ENCODE measurements at places on chromosomes 7 and 10.

DNA sequence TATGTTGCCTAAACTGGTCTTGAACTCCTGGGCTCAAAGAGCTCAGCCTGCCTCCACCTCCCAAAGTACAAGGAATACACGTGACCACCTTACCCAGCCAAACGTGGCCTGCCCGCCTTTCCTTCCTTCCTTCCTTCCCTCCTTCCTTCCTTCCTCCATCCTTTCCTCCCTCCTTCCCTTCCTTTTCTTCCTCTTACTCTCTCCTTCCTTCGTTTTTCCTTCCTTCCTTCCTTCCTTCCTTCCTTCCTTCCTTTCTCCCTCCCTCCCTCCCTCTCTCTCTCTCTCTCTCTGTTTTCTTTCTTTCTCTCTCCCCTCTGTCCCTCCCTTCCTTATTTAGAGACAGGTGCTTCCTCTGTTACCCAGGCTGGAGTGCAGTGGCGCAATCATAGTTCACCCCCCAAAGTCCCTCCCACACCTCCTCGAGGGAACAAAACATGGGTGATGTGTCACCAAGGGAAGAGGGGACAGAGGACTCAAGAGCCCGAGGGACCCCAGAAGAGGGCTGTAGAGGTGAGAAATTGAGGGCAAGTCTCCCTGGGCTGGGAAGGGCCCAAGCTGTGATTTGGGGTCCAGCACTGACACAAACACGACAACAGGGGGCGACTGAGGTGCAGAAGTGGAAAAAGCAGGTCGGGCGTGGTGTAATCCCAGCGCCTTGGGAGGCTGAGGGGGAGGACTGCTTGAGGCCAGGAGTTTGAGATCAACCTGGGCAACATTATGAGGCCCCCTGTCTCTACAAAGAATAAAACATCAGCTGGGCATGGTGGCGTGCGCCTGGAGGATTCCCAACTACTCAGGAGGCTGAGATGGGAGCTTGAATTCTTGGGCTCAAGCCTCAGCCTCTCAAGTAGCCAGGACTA lies 28.1 kb downstream of the EPHB4 start:
- no peak for DNase-seq

DNA sequence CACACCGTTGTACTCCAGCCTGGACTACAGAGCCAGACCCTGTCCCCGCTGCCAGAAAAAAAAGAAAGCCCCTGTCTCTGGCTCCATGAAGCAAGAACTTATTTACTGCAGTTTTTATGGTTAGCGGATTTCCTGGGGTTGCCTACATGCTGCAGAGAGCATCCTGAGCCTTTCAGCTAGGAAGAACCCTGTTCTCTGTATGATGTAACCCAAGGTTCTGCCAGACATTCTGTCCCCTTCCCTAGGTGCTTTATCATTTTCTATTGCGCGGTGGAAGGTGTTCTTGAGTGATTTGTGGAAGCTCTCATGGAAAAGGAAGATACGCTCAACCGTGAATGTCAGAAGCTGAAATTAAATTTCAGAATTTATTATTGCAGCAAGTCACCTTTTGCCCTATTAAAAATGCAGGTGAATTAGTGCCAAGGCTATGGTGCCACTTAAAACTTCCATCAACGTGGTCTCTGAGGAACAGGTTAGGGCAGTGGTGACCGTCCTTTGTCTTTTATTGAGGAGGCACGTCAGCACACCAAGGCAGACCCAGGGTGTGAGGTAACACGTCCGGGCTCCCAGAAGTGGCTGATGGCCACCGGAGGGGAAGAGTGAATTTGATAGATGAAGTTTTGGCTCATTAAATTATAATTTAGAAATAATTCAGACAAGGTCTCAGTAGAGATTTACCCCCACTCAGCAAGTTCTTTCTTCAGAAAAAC lies 273.1 kb downstream of the PHTF2 start:
- DNase-seq = no peak

DNA sequence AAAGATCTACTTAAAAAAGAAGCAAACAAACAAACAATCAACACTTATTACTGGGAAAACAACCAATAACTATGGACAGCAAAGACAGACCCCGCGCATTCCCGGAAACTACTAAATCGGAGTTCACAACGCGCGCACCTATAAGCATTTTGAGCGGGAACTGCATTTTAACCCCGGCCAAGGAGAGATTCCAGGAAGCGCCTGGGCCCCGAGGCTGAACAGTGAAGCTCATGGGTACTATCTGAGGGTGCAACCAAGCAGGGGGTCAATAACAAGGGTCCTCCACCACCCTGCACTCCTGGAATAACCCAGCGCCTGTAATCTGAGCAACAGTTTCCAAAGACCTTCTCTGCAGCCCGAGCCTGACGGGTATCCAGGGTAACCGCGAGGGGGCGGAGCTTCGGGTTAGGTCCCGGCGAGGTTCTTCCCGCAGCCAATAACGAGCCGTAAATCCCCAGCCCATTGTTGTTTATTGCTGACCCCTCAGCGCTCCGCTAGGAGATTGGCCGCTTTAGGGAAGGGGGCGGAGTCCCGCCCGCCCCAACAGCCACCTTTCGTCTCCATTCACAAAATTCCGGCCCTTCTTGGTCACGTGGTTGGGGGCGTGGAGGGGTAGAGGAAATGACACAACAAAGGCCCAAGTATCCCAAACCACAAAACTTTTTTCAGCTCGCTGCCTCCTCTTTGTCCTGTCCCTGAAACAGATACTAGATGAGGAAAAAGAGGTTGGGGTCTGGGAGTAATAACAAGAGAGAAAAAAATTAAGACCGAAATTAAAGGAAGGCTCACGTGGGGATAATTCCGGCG lies 1.7 kb upstream of the ETV1 start:
- DNase-seq = peak; percentile 85

DNA sequence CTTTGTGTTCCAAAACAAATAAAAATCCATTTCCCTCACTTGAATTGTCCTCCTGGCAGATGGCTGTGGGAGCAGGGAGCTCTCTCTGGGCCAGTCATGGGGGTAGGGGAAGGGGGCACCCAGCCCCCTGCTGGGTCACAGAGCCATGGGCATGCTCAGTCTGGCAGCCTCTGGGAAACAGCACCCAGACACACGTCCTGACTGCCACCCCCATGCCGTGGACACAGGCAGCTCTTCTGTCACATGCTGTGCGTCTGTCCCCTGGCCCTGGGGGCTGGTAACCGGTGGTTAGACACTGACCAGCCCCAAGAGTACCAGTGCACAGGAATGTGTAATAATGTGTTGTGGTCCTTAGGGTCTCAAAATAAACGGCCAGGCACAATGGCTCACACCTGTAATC lies 47.0 kb downstream of the RASGEF1A start:
- DNase-seq = no peak

DNA sequence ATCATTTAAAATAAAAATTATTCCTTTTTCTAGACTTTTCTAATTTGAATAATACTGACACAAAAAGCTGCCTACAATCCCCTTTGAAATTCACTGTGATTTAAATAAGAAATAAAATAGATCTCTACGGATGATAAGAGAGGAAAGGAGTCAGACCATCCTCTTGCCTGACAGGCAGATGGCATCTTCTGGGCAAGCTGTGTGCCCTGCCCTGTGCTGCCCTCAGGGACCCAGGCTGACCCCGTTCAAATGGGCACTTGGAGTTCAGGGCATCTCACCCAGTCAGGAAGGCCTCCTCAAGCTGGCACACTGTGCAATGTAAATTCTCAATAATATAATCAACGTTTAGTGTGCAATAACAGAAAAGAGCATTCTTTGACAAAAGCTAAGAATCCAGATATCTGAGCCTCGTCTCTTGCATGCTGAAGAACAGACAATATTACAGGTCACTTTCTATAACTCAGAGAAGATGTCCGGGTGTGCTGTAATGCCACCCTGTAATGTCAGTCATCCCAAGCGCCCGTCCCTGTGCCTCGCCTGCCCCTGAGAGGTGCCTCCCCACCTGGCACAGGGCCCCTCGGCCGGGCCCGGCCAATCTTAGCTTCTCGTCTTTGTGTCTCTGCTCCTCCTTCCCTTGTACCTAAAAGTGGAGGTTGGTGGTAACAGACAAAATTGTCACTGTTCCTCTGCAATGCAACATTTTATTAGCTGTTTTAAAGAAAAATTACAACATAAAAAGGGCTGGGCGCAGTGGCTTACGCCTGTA lies 263.3 kb downstream of the COBL start:
- DNase-seq = no peak

- DNase-seq = no peak
These were observed 225.3 kb upstream of the ZMIZ1 start for GRCh38 chr10:78843495-78843894.

DNA sequence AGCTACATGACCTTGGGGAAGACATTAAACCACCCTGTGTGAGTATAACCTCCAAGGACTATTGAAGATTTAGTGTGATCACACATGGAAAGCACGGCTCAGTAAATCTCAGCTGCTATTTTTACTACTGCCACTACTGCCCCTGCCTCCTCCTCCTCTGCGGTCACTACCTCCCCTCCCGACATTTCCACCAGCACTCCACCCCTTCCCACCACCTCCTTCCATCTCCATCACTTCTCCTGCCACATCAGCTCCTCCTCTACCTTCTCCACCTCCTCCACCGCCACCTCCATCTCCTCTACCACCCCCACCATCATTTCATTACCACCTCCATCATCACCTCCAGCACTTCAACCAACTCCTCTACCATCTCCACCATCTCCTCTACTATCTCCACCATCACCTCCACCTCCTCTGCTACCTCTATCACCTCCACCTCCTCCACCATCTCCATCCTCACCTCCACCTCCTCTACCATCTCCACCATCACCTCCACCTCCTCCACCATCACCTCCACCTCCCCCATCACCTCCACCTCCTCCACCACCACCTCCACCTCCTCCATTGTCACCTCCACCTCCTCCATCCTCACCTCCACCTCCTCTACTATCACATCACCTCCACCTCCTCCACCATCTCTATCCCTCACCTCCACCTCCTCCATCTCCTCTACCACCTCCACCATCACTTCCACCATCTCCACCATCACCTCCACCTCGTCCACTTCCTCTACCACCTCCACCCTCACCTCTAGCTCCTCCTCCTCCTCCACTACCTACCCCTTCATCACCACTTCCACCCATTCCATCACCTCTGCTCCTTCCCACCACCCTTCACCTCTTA lies 69.4 kb downstream of the GRB10 start:
- no peak for DNase-seq

- no peak for DNase-seq
These were observed 19.4 kb upstream of the ARHGAP12 start for GRCh38 chr10:31948021-31948420.

GRCh38 chr7:143451122-143451521 lies 7.9 kb downstream of the TAS2R60 start:
- DNase-seq = no peak

DNA sequence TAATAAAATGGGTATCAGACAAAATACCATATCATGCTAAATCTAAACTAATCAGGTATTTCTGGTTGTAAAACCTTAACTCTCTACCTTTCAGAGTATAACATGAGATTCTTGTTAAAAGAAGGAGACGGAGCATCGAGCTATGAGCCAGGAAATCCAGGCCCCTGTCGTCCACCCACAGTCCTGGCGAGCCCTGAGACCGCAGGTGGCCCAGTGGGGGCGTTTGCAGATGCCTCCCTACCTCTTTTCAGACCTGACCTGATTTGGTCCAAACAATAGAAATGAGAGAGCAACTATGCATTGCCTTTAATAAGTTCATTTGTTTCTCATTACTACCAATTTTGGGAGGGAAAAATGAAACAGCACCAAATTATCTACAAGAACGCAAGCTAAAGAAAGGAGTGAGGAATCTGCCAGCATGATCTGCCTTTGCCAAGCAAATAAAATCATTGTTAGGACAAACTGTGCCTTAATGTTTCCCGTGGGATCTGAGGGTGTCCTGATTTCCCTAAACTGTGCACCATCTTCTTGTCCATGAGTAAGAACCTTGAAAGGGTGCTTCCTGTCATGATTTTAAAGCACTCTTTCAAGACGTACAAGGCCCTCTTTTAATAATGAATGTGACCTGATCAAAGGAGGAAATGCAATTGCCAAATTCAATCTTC lies 166.7 kb downstream of the TCERG1L start:
- DNase-seq = no peak

DNA sequence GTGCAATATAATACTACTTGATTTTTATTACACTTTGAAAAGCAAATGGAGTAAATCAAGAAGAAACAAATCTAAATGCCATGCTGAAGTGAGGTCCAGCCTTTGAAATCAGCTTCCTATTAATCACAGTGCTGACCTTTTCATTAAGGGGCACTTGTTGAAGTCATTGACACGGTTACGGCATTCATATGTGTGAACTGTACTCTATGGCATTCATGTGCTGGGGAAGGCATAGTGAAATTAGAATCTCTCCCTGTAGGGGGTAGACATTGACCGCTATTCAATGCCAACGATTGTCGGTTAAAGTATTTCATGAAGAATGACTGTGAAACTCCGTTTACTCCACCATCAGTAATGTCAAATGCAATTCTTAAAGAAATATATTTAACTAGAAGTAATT lies 296.1 kb upstream of the SEMA3A start:
- no peak for DNase-seq

- no peak for DNase-seq
These were observed 115.1 kb downstream of the PKD1L1 start for GRCh38 chr7:47833211-47833610.

DNA sequence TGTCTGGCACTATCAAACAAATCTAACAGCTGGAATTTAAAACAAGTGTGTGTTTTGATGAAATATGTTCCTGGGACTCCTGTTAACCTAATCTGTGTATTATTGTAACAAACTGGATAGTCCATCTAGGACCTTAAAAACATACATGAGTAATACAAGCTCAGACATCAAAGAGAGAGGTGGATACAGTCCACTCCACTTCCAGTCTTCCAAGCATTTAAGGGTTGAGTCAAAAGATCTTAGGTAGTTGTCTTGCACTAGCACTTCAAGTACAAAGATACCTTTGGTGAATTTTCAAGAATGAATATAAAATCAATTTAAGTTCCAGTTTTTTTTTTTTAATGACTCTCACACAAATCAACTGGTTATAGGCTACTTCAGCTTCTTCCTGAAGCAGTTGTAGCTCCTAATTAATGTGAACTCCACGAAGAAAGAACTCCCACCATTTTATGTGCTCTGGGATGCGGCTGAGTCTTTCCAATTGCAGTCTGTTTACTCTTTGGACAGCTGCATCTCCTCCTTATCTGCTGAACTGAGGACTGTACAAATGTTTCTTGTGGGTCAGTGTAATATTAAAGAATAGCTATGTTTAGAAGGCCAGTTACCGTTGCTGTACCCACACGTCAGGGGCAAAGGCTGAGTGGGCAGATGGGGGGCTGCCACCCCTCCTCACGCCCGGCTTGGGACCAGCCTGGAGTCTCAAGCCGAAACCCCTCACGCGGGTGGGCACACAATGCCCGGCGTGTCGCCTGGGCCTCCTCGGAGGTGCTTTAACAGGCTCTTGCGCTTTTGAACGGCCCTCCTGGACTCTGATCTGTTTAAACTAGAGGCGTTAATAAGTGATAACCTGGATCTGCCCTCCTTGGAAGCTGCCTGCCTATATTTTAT lies 2.9 kb upstream of the IGF2BP3 start:
- DNase-seq = no peak

- no peak for DNase-seq
These were observed 7.8 kb downstream of the GPER1 start for GRCh38 chr7:1095621-1096155.

GRCh38 chr10:88278912-88279311 lies 304.2 kb downstream of the RNLS start:
- no peak for DNase-seq
